Activated T-cell treated with anti-CD3 and anti-CD28 coated beads, Interleukin-2, amount 50 U/mL, for 72 hours (primary cell): ENCODE measurements at places on chromosomes 16 and 17. TPM values are rescaled to one million over a fixed set of nuclear protein-coding genes. Genes with fewer than 3 reads are reported as not detected.

Gene CEP295NL
- total RNA-seq: 0.12 TPM

Gene MYH13
- total RNA-seq: not detected

Gene TNK1
- 6.5 TPM for total RNA-seq

Gene CHST6
- total RNA-seq: 0.07 TPM

Gene ALDH3A1
- total RNA-seq: not detected

DNA sequence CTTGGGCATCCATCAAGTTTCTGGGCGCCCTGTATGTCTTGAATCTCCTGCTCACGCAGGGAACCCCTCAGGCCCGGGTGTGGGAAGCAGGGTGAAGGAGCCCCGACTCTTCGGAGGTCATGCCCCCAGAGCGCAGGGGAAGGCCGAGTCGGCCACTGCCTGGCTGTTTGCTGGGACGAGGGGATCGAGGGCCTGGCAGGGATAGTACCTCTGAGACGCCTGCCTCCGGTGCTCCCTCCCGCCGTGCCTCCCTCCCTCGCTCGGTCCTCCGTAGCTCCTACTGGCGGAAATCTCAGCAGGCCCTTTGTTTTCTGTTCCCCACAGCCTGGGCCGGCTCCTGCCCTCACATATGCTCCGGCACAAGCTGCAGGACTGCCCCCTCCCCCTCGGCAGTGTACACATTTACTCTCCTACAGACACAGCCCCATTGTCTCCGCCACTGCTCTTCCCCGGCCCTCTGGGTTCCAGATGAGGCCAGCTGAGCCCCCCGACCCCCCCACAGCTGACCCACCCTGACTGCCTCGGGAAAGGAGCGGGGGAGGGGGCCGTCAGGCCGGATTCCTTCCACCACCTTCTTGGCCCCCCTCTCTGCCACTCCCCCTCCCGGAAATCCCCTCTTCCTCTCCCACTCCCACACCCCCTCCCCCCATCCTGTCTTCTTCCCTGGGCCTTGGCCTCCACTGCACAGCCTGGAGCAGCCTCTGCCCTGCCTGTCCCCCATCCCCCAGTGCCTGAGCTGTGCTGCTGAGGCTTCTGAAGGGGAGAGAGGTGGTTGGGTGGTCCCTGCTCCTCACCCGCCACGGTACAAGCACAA is 1.4 kb downstream of the TRAF4 start:
- H3K27ac ChIP-seq: peak overlapping the region; percentile 91
- H3K27me3 ChIP-seq: no peaks in the 10 kb centered on the region
- H3K4me1 ChIP-seq: peaks cover 74% of the 10 kb centered on the region

GRCh38 chr17:20930081-20930760 is 112.6 kb downstream of the USP22 start:
- H3K27me3 ChIP-seq: no peaks in the 10 kb centered on the region
- H3K36me3 ChIP-seq: no peaks in the 10 kb centered on the region
- no peak overlapping the region for H3K27ac ChIP-seq
- H3K4me3 ChIP-seq: no peak overlapping the region
- no peak for DNase-seq

DNA sequence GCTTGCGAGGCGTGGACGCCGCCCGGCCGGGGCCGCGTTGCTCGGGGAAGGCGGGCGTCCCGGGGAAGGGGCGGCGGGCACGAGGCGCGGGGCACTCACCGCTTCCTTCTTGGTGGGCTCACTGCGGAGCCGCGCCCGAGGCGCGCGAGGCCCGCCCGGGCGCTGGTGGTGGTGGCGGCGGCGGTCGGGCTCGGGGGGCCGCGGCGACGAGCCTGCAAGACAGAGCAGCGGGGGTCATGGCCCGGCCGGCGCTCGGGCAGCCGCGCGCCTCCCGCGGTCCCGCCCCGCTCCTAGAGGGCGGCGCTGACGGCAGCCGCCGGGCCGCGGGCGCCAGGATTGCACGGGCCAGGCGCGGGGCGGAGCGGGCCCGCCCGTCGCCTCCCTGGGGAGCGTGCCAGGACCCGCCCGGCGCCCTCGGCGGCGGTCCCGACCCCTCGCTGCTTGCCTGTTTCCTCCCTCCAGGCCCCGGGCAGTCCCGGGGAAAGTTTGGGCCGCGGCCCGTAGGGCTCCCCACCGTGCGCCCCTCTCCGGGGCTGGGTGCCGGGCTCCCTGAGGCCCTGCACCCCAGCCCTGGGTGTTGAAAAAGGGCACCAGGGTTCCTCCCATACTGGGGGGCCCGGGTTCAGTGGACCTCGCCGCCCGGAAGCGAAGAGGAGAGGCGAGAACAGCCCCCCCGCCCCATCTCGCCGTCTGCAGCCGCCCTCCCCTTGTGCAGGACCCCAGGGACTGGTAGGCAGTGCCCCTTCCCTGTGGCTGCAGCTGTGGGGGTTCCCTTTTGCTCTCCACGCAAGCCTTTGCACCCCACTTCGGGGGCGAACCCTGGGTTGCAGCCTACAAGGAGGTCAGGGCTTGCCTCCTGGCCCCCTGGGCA is at the start of gene C16orf74:
Gene C16orf74 (minus strand): TSS at position 270 of the 871 bp plus-strand sequence. CDS start 15,879 bp downstream, outside the sequence.
- no peak within 1 kb of the TSS for H3K27ac ChIP-seq
- DNase-seq: peak; percentile 18
- H3K27me3 ChIP-seq: peaks cover 23% of the 10 kb centered on the region
- peak within 1 kb of the TSS; percentile 84 for H3K4me3 ChIP-seq
- H3K4me1 ChIP-seq: peaks cover 16% of the 10 kb centered on the region

DNA sequence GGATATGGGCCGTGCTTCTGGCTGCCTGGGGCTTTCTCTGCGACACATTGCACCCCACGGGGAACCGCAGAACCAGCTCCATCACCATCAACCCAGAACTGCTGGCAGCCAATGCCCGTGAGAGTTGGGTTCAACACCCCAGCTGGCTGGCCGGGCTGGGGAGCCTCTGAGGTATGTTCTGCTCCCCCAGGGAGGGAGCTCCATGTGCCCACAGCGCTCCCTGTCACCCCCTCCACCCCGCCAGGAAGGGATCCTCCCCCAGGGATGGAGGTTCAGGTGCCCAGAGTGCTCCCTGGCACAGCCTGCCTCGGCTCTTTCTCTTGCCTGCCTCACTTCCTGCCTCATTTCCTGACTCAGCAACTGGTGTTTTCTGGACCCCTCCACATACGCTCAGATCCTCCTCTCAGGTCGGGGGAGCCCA is 24.2 kb upstream of the MPRIP start:
- H3K27me3 ChIP-seq: no peaks in the 10 kb centered on the region
- no peaks in the 10 kb centered on the region for H3K36me3 ChIP-seq
- H3K4me3 ChIP-seq: no peak overlapping the region
- H3K4me1 ChIP-seq: peaks cover 29% of the 10 kb centered on the region
- no peak overlapping the region for H3K27ac ChIP-seq

GRCh38 chr17:17395246-17395802 is 81.5 kb upstream of the MED9 start:
- peaks cover 23% of the 10 kb centered on the region for H3K4me1 ChIP-seq
- H3K36me3 ChIP-seq: no peaks in the 10 kb centered on the region
- H3K27me3 ChIP-seq: peaks cover 10% of the 10 kb centered on the region
- H3K27ac ChIP-seq: no peak overlapping the region
- no peak overlapping the region for H3K4me3 ChIP-seq

DNA sequence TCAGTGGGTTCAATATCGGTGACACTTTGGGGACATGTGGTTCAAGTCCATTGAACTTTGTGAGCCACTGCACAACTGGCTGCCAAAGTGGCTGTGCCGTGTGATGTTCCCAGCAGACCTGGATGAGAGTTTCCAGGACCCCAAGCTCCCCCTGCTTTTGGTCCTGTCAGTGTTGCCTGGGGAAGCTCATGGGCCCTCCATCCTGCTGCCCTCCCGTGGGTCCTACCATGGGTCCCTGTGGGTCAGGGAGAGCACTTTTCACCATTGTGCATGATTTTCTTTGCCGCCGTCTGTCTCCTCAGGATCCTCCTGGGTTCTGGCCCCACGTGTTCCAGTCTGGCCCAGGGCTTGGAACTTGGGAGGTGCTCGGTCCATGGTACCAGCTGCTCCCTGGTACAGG is 38.1 kb downstream of the LGALS9 start:
- DNase-seq: no peak
- H3K27me3 ChIP-seq: no peaks in the 10 kb centered on the region
- no peak overlapping the region for H3K27ac ChIP-seq
- H3K36me3 ChIP-seq: no peaks in the 10 kb centered on the region
- no peaks in the 10 kb centered on the region for H3K4me1 ChIP-seq

DNA sequence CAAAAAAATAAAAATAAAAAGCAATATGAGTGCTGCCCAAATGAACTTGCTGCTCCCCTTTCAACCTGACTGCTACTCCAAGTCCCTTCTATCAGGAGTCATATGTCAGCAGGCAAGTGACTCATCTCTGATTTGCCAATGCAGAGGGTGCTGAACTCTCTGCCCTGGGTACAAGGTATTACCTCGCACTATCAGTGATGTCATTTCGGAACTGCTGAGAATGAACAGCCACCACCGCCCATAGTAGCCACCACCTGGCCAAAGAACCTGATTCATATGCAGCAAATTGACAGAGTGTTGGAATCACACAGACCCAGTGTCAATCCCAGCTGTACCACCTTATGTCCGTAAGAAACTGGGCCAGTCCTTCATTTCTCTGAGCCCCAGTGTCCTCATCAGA is 31.2 kb downstream of the LYRM9 start:
- no peak overlapping the region for H3K4me3 ChIP-seq
- H3K27ac ChIP-seq: no peak overlapping the region
- H3K36me3 ChIP-seq: no peaks in the 10 kb centered on the region
- peaks cover 6% of the 10 kb centered on the region for H3K27me3 ChIP-seq
- H3K4me1 ChIP-seq: peaks cover 15% of the 10 kb centered on the region

DNA sequence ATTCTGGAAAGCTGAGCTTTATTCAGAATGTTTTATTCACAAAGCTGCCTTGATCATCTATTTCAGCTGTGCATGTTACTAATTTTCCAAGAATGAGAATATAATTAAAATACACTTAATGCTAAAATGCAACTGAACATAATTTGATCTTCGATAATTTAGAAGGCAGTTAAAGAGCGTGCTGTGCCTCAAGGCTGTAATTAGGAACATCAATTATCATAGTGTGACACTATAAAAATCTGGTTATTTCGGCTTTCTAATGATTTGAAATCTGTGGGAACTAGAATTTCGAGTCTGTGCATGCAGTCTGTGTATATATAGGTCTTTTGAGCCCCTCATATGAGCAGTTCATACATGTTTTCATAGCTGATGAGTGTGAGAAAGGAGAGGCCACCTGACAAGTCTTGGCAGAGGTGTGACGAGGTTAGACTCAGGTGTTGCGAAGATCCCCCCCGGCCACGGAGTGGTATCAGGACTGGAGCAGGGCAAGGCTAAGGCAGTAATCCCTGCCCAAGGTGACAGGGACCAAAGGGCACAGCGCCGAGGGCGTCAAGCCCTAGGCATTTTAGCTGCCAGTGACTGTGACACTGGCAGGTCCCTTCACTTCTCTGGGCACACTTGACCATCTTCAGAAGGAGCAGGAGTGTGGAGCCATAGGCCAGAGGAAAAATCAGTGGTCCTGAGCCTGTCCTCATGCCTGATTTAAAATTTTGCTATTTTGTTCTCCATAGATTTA is 328.5 kb downstream of the SNX29 start:
- H3K4me1 ChIP-seq: peaks cover 5% of the 10 kb centered on the region
- no peak for DNase-seq
- H3K36me3 ChIP-seq: no peaks in the 10 kb centered on the region
- H3K4me3 ChIP-seq: no peak overlapping the region
- H3K27me3 ChIP-seq: no peaks in the 10 kb centered on the region

DNA sequence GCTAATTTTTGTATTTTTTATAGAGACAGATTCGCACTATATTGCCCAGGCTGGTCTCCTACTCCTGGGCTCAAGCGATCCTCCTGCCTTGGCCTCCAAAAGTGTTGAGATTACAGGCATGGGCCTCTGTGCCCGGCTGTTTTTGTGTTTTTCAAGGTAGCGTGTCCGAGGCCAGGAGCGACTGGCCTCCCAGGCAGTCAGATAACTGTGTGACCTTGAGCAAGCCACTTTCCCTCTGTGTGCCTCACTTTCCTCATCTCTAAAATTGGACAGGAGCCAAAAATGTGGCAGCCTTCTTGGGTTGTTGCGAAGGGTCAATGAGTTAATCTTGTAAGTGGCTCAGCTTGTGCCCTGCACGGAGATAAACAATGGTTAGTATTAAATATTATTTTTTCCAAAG is 2.4 kb downstream of the ABCC1 start:
- peak overlapping the region; percentile 98 for H3K27ac ChIP-seq
- H3K4me1 ChIP-seq: peaks cover 68% of the 10 kb centered on the region
- H3K4me3 ChIP-seq: peak overlapping the region; percentile 96
- H3K36me3 ChIP-seq: peaks cover 28% of the 10 kb centered on the region
- DNase-seq: no peak

DNA sequence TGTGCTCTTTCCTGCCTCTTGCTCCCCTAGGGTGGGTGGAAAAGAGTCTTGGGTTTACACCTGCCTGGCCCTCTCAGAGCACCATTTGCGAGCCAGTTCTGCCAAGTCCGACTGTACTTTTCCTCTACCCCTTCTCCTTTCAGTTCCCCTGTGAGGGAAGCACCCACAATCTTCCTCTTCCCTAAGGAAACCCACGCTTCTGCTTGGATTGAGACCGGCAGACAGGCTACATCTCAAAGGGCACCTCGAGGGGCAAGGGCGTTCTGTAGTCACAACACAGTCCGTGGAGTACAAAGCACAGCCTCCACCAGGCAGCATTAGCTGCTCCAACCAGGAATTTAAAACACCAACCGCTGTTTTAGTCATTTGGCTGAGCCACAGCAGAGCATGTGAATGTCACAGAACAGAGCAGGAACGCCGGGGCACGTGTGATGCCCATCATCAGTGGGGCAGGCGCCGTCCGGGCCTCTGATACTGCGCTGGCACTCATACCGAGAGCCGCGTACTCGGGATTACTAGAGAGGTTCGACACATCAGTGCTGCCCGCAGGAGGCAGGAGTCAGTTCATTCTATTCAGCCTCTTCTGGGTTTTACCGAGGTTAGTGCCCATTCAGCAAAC is 13.7 kb upstream of the MNT start:
- peaks cover 2% of the 10 kb centered on the region for H3K36me3 ChIP-seq
- DNase-seq: no peak
- H3K4me3 ChIP-seq: no peak overlapping the region
- H3K4me1 ChIP-seq: peaks cover 5% of the 10 kb centered on the region
- H3K27ac ChIP-seq: no peak overlapping the region
- H3K27me3 ChIP-seq: no peaks in the 10 kb centered on the region

GRCh38 chr16:84313921-84314320 is 19.2 kb downstream of the WFDC1 start:
- no peaks in the 10 kb centered on the region for H3K4me1 ChIP-seq
- peaks cover 40% of the 10 kb centered on the region for H3K27me3 ChIP-seq
- H3K4me3 ChIP-seq: no peak overlapping the region
- no peaks in the 10 kb centered on the region for H3K36me3 ChIP-seq
- DNase-seq: no peak
- no peak overlapping the region for H3K27ac ChIP-seq

- H3K27me3 ChIP-seq: no peaks in the 10 kb centered on the region
- H3K4me3 ChIP-seq: no peak overlapping the region
- H3K27ac ChIP-seq: peak overlapping the region; percentile 78
- peaks cover 11% of the 10 kb centered on the region for H3K36me3 ChIP-seq
- no peak for DNase-seq
Observed at GRCh38 chr16:75579281-75579834, 13.2 kb downstream of the GABARAPL2 start.

GRCh38 chr16:31128711-31129567 is 6.6 kb downstream of the PRSS8 start:
- no peak for DNase-seq
- H3K36me3 ChIP-seq: no peaks in the 10 kb centered on the region
- no peaks in the 10 kb centered on the region for H3K4me1 ChIP-seq
- no peak overlapping the region for H3K4me3 ChIP-seq
- H3K27me3 ChIP-seq: no peaks in the 10 kb centered on the region
- peak overlapping the region; percentile 72 for H3K27ac ChIP-seq
